ENCODE measurements at places on chromosomes 4 and X.

DNA sequence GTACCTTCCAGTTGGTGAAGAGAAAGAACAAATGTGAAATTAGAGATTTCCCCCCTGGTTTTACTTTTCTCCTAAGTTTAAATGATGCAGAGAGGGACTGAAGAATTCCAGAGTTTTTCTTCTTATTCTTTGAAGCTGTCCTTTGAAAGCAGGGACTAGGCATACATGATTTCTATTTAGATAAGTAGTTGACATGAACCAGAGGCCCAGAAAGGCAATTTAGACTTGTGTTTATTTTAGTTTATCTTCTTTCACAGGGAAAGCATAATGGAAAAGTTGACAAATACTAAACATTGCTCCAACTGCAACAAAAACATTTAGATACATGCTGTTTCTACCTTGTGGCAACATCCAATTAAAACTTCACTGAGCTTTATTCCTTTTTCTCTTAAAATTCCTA lies 32.0 kb downstream of the PTPN13 start:
- DNase-seq: no peak

DNA sequence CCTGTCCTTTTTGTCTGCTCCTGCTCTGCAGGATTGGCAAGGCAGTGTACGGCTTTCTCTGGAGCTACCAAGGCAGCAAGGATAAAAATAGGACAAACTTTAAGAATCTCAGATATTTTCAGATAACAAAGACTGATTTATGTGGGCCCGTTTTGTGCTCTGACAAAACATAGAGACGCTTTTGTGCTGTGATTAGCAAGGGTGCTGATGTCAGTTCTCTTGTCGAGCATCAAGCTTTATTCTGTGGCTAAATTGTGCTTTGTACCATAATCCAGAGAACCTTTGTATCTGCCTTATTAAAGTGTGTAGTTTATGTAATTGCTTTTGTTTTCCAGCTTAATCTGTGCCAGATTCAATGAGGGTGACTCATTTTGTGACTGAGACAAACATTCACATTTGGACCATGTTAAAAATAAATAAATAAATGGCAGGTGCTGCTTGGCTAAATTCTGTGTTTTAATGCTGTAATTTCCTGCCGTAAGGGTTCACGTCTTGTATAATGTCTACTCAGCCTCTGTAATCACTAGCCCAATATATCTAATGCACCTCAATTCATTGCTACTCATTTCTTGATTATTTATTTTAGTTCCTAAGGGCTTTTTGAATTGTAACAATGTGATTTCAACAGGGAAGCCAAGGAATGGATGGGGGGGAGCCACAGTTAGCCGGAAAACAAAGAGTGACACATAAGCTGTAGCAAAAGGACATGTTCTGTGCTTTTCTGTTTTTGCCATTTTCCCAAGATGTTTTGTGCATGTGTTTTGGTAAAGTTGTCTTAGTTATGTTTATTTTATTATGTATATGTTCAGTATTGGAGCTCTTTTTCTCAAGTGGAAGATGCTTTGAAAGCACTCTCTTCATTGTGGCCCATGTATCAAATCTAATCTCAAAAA lies 75.1 kb downstream of the GAB1 start:
- no peak for DNase-seq

- no peak for DNase-seq
Measured at GRCh38 chr4:175380841-175381240, 431.2 kb downstream of the GPM6A start.

GRCh38 chr4:98890702-98891455 lies 38.1 kb downstream of the EIF4E start:
- DNase-seq: no peak

DNA sequence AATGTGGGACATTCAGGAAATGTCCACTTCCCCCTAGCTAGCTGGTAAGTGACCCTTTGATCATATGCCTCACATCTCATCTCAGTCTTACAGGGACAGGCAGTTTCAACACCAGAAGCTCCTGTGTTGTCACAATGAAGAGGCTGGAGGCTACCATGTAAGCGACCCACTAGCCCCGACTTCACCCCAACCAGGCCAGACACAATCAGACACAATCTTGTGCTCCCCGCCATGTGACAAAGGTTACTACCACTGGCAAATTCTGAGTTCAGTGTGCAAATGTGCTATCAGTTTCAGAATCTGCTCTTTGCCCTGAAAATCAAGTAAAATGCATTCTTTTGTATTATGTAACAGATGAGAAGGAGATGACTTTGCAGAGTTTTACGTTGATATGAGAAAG lies 56.9 kb upstream of the STS start:
- DNase-seq: no peak

GRCh38 chrX:2696698-2697215 lies 5.7 kb downstream of the CD99 start:
- DNase-seq: no peak

- no peak for DNase-seq
Measured at GRCh38 chrX:29348288-29348687, 761.0 kb downstream of the IL1RAPL1 start.

- no peak for DNase-seq
Measured at GRCh38 chr4:76689145-76689817, 208.7 kb downstream of the SOWAHB start.

DNA sequence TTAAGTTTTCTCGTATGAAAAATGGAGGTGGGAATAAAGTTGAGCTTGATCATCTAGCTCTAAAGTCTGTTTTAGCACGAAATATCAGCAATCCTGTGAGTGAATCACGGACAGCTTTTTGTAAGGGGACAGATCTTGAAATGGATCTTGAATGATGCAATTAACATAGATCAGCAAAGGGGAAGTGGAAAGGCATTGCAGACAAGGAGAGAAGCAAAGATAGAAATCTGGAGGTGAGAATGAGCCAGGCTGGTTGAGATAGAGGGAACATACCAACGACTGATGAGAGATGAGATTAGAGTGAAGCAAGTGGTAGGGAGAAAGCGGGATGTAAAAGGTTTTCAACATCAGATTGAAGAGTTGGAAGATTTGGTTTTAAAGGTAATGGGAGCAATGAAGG lies 4.6 kb upstream of the DGKK start:
- no peak for DNase-seq

Measured in HS-27A (cell line).